ENCODE measurements at places on chromosomes 16 and 17.
A peak's percentile ranks its signal among the peaks of the same experiment; 100 is the strongest.

DNA sequence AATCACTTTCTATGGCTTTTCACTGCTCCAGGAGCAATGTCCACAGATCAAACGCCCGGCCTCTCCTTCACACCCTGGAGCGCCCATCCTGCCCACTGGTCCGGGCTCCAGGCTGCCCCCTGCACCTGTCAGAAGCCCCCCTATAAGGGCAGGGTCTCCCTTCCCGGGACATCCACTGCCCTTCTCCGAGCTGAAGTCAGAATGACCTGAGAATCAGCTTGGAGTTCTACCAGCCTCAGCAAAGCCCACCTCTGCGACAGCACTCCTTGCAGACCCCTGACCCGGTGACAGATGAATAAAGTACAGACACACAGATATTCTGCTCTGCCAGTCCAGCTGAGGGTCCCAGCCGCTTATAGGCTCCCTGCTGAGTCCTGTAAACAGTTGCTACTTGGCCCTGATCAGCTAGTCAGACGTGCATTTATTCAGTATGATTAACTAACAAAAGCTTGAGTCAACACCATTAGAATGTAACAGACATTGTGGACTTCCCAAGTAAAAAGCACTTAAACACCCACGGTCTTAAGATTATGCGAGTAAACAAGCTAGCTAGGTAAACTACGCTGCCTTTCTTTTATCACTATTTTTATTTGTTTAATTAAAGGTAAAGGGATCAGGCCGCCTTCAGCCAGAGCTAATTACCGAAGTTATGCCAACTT lies 4.8 kb downstream of the SLC7A5 start:
- DNase-seq: no peak

DNA sequence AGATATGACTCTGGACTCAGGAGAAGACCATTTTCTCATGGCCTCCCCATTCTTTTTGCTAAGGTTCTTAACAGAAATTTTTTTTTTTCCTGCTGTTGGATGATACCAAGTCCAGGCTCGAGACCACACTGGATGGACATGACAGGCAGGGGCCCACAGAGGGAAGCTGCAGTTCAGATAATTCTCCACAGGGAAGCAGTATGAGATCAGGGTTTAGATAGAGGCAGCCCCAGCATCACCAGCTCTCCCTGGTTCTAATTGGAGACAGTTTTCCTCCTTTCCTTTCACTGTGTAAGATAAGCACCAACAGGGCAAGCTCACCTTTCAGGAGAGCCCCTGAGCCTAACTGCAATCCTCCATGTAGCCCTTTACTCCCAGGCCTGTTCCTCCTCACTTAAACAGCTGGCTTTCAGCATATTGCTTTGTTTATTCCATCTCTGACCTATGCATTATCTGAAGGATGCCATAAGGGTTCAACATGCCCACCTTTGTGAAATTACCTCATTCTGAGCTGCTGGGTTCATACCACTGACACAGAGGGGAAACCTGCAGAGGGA lies 108.1 kb downstream of the SNX11 start:
- DNase-seq: no peak

- no peak for DNase-seq
Measured at GRCh38 chr17:27354491-27355081, 60.7 kb downstream of the WSB1 start.

GRCh38 chr17:19017804-19018599 lies 13.4 kb upstream of the FAM83G start:
- no peak for DNase-seq

DNA sequence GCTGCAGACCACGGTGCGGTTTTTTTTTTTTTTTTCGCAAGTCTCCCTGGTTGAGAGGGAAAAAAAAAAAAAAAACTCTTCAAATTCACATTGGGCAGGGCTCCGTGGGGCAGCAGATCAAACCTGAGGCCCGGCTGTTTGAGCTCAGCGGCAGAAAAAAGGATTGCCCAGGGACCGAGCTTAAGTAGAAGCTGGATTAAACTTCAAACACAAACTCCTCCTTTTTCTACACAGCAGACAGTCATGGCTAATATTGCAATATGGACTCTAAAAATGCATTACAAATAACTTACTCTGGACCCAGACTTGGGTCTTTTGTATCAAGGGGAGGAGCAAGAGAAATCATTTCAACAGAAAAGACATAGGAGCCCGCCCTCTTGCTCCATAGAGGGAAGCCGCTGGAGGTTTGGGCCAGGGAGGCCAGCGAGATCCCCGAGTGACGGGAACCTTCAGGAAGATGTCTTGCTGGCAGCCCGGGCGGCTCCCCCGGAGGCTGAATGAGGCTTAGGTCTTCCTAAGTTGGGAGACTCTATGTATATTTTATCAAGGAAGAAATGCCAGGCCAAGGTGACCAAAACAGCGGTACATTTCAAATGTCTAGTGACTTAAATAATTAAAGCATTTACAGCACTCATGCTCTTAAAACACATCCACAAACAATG lies 167.7 kb downstream of the ZNF423 start:
- DNase-seq: no peak

DNA sequence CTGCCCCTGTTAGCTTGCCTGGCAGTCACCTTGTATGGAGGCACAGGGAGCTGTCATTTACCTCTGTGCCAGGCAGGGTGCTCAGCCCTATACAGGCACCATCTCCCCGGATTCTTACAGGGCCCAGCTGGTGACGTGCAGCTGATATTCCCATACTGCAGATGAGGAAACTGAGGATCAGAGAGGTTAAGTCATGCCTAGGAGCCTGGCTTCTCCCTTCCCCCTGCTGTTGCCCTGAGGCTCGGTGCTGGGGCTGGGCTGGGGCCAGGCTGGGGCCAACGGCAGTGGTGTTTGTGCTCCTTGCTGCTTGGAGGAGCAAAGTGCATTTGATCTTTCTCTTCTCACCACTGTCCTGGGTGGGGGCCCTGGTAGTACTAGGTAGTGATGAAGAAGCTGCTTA lies 54.7 kb upstream of the IL34 start:
- no peak for DNase-seq

GRCh38 chr16:51151435-51151960 lies 428 bp upstream of the SALL1 start:
- DNase-seq: no peak

DNA sequence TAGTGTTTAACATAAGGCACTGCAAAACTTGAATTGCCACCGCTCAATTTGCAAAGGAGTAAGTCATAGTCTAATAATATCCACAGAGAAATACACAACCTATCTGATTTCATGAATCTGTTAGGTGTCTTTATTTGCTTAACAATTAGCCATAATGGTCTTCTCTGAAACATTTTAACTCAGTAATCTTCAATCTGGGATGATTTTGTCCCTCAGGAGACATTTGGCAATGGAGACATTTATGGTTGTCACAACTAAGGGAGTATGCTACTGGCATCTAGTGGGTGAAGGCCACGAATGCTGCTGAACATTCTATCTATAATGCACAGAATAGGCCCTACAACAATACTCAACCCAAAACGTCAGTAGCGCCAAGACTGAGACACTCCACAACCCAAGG lies 4.3 kb downstream of the UBE2G1 start:
- DNase-seq: no peak

DNA sequence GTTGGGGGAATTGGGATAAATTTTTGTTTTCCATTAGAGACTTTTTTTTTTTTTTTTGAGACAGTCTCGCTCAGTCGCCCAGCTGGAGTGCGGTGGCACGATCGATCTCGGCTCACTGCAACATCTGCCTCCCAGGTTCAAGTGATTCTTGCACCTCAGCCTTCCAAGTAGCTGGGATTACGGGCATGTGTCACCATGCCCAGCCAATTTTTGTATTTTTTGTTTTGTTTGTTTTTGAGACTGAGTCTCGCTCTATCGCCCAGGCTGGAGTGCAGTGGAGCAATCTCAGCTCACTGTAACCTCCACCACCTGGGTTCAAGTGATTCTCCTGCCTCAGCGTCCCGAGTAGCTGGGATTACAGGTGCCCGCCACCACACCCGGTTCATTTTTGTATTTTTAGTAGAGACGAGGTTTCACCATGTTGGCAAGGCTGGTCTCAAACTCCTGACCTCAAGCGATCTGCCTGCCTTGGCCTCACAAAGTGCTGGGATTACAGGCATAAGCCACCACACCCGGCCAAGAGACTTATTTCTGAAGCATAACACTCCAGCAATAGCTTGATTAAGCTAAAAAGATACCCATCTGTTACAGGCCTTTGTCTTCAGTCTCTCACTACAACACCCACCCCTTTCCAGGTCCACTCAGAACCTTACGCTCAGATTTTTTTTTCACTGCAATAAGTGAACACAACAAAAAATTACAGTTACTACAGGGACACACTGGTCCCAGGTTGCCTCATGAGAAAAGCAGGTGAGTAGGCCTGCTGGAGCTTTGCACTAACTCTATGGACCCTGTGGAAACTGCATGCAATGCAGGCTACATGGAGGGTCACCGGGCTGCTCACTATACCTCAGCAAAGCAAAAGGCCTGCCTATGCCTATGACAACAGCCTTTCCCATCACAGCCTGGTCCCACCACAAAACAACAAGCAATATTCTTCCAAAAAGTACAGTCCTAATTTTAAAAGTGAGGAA lies 34.6 kb downstream of the KANSL1 start:
- no peak for DNase-seq

GRCh38 chr17:38749223-38750043 lies 1.3 kb upstream of the PCGF2 start:
- no peak for DNase-seq

GRCh38 chr17:68835071-68835470 lies 120.1 kb downstream of the ABCA8 start:
- DNase-seq: no peak

DNA sequence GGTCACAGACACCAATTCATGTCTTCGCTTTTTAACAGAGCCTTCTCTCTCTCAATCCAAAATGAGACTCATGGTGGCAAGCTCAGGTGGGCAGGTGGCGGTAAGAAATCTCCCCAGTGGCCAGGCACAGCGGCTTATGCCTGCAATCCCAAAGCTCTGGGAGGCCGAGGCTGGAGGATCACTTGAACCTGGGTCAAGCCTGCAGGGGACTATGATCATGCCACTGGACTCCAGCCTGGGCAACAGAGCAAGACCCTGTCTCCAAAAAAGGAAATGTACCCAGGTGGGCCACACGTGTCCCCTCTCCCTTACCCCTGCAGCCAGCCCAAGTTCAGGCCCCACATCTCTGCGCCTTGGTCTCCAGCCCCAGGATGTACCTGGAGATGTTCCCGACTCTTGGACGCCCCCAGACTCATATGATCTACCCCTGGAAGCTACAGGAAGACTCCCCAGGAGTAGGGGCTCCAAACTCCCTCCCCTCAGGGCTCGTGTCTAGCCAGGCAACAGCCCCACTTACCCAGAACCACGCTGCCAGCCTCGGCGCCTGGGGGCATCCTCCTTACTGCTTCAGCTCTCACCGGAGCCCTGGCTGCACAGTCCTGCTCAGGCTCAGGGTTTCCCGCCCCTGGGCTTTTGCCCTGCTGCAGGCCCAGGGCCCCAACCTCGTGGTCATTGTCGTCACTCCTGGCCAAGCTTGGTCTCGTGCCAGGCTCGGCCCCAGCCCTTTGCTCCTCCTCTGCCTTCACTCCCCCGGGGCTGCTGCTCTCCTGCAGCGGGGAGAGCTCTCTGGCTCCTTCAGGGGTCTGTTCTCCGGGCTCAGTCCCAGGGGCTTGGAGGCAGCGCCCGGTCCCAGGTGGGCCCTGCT lies 16.2 kb downstream of the MYLK3 start:
- DNase-seq: no peak

- DNase-seq: no peak
Measured at GRCh38 chr16:57649846-57650245, 18.3 kb upstream of the ADGRG3 start.

DNA sequence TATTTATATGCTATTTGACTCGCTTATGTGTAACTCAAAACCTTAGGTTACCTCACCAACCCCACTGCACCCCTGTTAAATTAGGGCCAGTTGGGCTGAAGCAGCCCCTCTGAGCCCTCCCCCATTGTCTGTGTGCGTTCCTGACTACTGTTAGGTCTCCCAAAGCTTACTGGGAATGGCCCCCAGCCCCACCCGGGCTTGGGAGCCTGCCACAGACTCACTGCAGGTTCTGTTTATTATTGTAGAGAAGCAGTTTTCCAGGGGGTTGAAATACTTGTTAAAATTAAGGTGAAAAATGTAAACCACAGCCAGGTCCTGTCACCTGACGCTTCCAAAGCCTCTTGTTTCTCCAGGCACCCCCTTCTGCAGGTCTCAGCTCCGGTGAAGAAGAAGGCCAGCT lies 151.7 kb downstream of the FOXL1 start:
- no peak for DNase-seq

DNA sequence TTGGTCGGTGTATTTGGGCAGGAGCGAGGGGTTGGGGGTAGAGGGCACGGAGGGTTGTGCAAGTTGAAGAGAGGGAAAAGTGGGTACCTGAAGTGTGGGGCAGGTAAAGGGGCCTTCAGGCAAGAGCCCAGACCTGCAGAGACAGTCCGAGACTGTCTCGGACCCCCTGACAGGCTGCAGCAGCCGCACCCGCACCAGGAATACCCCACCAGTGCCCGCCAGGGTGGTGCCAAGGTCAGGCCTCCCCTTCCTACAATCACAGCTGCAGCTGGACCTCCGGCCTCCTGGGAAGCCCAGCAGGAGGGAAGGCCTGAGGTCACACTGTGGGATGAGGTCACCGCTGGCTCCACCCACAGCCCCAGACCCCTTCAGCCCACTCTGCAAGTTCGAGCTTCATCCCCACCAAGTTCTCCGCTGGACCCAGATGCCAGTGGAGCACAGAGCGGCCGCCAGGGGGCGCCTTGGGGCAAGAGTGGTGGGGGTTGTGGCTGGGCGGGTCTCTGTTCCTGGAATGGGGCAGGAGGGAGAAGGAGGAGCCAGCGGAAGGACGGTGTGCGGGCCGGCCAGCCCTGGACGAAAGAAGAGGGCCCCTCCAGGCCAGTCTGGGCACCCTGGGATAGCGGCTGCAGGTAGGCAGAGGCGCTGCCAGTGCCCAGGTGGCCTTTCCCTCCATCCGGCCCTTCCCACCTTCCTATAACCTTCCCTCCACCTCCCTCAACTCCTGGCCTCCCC lies at the start of gene HSD3B7:
Gene HSD3B7 (plus strand): TSS at position 539 of the 732 bp plus-strand sequence. CDS start 452 bp downstream, outside the sequence.
- peak; percentile 83 for DNase-seq

DNA sequence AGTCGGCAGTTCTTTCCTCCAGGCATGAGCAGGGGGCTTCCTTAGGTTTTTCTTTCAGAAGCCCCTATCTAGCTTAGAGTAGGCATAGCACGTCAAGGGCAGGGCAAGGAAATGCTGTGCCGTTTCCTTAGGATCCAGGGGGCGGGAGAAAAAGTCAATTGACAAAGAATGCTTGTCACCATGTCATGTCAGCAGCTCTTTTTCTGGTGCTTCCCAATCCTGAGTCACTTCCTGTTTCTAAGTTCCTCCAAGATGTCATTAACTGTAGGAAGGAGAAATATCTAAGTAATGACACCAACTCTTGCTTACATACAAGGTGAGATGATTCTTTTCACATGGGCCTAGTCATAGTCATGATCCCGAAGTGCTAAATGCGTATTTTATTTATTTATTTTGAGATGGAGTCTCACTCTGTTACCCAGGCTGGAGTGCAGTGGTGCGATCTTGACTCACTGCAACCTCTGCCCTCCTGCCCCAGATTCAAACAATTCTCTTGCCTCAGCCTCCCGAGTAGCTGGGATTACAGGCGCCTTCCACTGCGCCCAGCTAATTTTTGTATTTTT lies 35.2 kb downstream of the GJC1 start:
- no peak for DNase-seq
